ENCODE measurements at places on chromosomes 7 and 10.

GRCh38 chr10:29185050-29185449 is 103.8 kb upstream of the LYZL1 start:
- DNase-seq: no peak

DNA sequence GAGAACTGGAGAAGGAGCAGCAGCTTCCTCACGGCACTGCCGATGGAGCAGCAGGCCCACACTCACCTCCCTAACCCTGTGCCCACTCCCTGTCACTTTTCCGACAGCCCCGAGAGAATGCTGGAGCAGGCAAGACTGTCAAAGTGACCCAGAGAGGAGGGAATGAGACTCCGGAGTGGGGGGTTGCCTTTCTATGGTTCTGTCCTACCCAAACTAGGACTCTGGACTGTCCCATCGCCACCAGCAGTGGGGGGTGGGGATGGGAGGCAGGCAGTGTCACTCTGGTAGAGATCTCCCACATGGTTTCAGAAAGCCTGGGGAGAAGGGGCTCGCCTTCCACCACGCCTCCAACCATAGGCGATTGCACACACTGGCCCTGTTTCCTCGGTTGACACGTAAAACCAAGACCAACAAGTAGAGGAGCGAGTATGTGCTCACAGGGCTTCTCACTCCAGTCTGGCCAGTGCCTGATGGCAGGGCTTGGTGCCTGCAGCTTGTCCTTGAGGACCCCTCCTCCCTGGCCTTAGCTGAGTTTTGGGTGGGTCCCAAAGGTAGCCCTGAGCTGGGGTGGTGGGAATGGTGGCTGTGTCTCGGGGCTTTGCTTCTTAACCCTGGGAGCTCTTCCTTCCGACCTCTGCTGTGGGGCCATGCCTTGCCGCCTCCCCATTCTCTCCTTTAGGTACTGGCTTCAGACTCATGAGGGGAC is 148.5 kb downstream of the PTPN20 start:
- DNase-seq: no peak

GRCh38 chr7:16421333-16422102 is at the start of gene CRPPA:
Gene CRPPA, minus strand, starts transcription at chr7:16421538. Its CDS starts 216 bp downstream, at chr7:16421322.
- peak; percentile 23 for DNase-seq

GRCh38 chr7:117158941-117159697 is 163.7 kb downstream of the WNT2 start:
- no peak for DNase-seq

- DNase-seq: no peak
Measured at GRCh38 chr10:52020702-52021101, 293.4 kb upstream of the DKK1 start.

GRCh38 chr10:30705101-30705624 is 75.6 kb upstream of the LYZL2 start:
- no peak for DNase-seq

DNA sequence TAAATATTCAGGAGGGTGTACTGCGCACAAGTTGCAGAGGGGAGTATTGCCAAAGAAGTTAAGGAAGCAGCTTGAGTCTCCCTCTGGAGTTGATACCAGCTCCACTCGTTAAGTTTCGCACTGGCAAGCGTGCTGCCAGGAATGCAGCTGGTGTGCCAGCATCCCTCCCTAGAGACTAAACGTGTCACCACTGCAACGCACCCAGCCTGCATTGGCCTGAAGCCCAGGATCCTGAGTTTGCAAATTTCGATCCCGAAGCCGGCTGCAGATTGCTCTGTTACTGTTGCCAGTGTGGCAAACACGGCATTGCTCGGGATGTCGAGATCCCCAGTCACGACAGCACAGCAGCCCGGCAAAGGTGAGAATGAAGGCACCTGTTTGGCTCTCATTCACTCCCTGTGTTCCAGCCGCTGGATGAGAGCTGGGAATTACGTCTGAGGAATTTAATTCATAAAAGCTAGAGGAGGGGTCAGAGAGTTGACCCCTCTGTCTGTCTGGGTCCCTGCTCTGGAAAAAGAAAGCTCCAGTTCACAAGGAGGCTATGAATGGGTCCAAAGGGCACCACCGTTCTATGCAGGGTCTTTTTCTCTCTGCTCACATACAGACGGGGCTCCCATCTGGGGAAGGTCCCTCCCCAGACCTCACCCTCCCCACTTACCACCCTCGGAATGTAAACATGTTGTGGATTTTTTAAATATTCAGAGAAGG is 61.0 kb downstream of the NRP1 start:
- DNase-seq: no peak

GRCh38 chr7:3446786-3447185 is 145.7 kb downstream of the SDK1 start:
- DNase-seq: no peak

DNA sequence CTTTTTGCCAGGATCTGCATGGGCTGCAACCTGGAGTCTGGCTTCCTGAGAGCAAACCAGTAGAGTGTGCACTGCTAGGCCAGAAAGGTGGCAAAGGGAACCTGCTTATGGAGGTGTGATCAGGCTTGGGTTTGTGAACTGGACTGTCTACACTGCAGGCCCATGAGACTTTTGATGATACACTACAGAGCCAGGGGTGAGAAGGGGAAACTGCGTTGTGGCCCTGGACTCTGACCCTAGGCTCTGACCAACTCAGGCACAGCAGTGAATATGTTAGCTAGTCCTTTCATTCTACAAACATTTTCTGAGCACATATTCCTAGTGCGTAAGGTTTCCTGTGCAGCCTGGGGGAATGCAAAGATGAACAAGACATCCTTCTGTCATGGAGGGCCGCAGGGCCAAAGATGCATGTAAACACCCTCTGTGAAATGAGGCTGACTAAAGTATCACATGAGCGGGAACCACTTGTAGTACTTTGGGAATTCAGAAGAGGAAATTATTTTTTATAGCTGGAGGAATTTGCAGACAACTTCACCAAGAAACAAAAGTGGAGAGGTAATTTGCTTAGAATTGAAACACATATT is 63.8 kb upstream of the HPS1 start:
- no peak for DNase-seq

- DNase-seq: no peak
Measured at GRCh38 chr7:4225361-4225771, 456.7 kb upstream of the FOXK1 start.

GRCh38 chr7:30080818-30081217 is 52.6 kb downstream of the PLEKHA8 start:
- DNase-seq: no peak

- DNase-seq: no peak
Measured at GRCh38 chr10:21509341-21510240, 15.9 kb downstream of the SKIDA1 start.

GRCh38 chr10:5631936-5632335 is 34.5 kb downstream of the ASB13 start:
- DNase-seq: no peak

DNA sequence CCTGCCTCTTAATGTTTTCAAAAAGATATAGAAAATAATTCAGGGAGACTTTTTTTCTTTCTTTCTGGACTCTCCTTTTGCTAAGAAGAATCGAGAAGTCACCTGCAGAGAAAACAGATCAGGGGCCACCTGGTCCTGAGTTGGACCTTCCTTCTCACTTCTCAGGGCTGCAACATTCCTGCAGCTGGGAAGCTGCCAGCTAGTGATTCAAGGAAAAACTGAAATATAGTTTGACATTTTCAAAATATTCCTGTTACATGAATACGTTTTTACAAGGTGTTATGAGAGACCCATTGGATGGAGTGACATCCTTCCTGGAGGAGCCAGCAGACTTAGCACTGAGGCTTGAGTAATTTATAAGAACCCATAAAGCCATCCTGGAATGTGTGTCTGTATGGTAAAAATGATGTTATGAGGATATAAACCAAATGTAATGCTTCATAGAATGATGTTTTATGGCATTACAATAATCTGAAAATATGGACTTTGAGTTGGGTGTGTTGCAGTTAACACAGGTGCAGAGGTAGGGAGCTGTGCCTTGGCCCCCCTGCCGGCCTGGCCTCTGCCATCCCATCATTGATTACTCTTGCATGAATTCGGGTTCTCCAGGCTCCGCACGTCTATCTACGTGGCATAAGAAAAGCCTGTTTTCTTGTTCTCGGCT is 149.7 kb downstream of the PAXIP1 start:
- DNase-seq: no peak

DNA sequence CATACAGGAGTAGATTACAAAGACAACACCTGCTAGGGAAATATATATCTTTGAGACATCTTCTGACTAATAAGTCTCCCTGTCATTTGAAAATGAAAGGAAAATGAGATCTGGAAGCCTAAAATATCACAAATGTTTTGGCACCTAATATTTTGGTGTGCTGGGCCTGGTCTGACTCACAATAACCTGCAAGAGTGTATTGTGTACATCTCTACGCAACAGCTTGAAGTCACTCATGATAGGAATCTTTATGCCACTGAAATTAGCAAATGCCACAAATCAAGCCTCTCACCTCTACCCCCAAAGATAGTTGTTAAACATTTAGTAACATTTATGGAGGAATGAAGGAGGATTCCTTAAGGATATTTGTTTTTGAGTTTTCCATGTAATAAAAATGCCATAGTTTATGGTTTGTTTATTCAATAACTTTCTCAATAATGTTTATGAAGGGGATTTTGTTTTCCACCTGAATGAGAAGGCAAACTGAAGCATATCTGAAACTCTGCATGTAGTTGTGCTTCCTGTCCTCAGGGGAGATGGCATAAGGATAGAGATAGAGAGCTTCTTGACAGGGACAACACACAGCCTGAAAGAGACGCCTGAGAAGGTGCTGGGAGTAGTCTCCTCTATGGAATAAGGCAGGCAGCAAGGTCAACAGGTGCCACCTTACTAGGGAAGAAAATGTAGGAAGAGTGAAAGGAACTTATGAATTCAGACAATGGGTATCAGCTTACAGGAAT is 197.4 kb downstream of the AHR start:
- DNase-seq: no peak

- no peak for DNase-seq
Measured at GRCh38 chr7:147569116-147569913, 1021.3 kb upstream of the C7orf33 start.
